ENCODE measurements at places on chromosomes 4 and X. TPM values are rescaled to one million over a fixed set of nuclear protein-coding genes. Genes with fewer than 3 reads are reported as not detected.

- DNase-seq: no peak
These were observed 346.7 kb upstream of the SLIT2 start for GRCh38 chr4:19905024-19905423.

- no peak for DNase-seq
These were observed 105.9 kb upstream of the SCOC start for GRCh38 chr4:140267576-140267975.

GRCh38 chr4:116332508-116332907 is 752.9 kb downstream of the TRAM1L1 start:
- DNase-seq: no peak

Gene PLP1
- not detected for total RNA-seq

Gene RNF150
- total RNA-seq: 0.08 TPM

Gene LNX1
- total RNA-seq: not detected

Gene PRDM8
- total RNA-seq: 0.56 TPM

Gene PRRG1
- not detected for total RNA-seq

Measured in activated naive CD4-positive, alpha-beta T cell treated with anti-CD3 and anti-CD28 coated beads, Interleukin-2, amount 50 U/mL, for 72 hours (primary cell).